Left ventricle myocardium superior (tissue), 1 donor: ENCODE measurements at places on chromosomes 1 and 21.

GRCh38 chr1:212971312-212971711 is 21.0 kb downstream of the VASH2 start:
- no peak for DNase-seq

DNA sequence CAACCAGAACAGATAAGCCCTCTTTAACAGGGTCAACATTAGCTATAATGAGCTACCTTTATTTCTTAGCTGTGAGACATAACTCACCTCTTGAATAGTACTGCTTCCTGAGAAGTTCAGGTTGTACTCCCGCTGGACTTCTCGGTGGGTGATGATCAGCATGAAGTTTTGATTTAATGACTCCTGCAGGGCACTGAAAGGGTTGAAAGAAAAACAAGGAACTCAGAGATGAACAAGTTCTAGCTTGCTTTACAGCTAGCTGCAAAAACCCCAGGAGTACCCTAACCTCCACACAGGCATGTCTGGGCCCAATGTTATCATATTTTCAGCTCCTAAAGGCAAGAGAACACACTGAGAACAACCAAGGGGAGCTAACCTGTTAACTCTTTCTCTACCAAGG is 254.4 kb downstream of the FAF1 start:
- no peak for DNase-seq

GRCh38 chr1:31133368-31133767 is 67.9 kb upstream of the PUM1 start:
- DNase-seq, result no peak

- DNase-seq, result no peak
Measured at GRCh38 chr21:28257276-28257675, 735.4 kb downstream of the LTN1 start.

- no peak for DNase-seq
Measured at GRCh38 chr1:152699746-152700145, 1.6 kb downstream of the LCE2A start.

DNA sequence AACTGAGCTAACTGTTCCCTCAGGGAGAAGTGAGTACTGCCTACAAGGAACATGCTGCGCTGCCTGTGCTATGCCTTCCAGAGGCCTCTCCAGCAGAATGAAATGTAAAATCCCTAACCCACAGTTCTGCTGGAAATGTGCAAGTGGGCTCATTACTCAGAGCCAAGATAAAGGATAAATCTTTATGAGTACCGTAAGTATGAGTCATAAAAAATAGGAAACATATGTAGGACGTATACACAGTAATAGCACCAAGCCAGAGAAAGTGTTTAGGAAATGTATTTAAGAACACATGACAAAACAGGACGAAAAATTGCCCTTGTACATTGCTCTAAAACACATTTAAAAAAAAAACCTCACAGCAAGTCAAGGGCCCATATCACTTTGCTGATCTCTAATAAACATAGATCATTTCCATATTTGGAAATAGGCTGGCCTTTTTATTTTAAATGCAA is 104.6 kb downstream of the TGFBR3 start:
- no peak for DNase-seq

- DNase-seq, result no peak
Measured at GRCh38 chr1:203065191-203065590, 20.6 kb downstream of the MYOG start.

DNA sequence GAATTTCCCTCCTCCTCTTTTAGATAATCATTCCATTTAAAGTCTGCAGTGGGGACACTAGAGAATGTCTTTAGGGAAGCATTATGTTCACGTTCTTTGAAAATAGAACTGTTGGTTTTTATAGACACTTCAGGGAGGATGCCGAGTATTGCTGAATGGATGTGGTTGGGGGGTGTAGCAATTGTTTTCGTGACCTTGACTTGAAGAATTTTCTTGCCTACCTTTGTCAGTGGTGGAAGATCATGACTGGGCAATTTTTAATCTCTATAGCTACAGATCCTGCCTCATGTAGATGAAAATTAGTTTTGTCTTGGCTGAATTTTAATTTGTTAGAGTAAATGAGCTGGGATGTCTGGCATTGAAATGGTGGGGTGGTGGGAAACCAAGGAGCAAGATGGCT is 3.8 kb downstream of the SMG7 start:
- no peak for DNase-seq
